ENCODE measurements at places on chromosomes 3 and 15. TPM values are rescaled to one million over a fixed set of nuclear protein-coding genes. Genes with fewer than 3 reads are reported as not detected.

C3orf20 gene
- 0.09 TPM for total RNA-seq

CADPS gene
- total RNA-seq: 0.58 TPM

GOLGA6B gene
- total RNA-seq: not detected

ACTC1 gene
- 2,723 TPM for total RNA-seq

DNA sequence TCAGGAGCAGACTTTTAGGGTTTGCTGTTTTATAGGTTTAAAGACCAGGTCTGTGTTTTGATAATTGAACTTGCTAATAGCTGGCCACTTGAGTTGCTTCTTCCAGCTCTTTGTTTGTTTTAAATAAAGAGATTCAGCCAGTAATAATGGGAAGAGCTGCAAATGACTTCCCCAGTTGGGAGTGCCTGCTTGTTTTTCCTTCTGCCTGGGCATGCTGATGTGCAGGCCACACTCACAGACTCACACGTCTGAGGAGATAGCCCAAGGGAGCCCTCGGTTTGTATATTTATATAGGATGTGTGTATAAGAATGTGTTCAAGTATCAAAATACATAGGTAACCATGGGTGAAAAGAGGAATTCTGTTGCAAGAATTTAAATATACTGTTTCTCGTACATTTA, 78.2 kb upstream of the BOC start:
- peaks cover 1% of the 10 kb centered on the region for H3K4me1 ChIP-seq
- H3K27ac ChIP-seq: no peak overlapping the region
- no peaks in the 10 kb centered on the region for H3K36me3 ChIP-seq
- no peak for DNase-seq

DNA sequence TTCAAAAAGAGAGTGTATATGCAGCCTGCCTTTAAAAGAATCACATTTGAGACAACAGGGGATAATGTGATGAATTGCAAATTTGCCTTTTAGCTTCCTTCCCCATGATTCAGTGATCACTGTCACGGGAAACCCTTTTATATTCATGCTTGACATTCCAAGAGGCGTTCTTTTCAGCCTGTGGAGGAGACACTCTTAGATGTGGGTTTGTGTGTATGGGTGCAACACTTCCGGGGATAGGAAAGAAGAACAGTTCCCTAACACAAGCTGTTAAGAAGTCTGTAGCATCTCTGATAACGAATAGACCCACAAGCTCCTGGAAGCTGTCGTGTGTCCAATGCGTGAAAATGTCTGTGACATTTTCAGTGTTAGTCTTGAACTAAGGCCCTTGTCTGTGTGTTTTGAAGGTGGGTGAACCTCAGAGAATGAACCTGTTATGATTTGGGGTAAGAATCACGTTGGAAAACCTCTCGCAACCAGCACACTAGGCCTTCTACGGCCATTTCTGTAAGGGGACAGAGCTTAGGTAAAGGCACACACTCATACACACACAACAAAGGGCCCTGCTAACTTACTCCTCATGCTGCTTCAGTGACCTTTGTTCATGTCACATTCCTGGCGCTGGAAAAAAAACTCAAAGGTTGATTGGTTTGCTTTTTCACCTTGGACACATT, 229.2 kb upstream of the ST8SIA2 start:
- DNase-seq: no peak
- H3K4me1 ChIP-seq: no peaks in the 10 kb centered on the region
- H3K27me3 ChIP-seq: no peaks in the 10 kb centered on the region
- H3K4me3 ChIP-seq: no peak overlapping the region
- H3K27ac ChIP-seq: no peak overlapping the region

- no peak for DNase-seq
- H3K4me3 ChIP-seq: no peak overlapping the region
- no peak overlapping the region for H3K27ac ChIP-seq
These were observed 308.0 kb upstream of the THRB start for GRCh38 chr3:24802614-24803013.

DNA sequence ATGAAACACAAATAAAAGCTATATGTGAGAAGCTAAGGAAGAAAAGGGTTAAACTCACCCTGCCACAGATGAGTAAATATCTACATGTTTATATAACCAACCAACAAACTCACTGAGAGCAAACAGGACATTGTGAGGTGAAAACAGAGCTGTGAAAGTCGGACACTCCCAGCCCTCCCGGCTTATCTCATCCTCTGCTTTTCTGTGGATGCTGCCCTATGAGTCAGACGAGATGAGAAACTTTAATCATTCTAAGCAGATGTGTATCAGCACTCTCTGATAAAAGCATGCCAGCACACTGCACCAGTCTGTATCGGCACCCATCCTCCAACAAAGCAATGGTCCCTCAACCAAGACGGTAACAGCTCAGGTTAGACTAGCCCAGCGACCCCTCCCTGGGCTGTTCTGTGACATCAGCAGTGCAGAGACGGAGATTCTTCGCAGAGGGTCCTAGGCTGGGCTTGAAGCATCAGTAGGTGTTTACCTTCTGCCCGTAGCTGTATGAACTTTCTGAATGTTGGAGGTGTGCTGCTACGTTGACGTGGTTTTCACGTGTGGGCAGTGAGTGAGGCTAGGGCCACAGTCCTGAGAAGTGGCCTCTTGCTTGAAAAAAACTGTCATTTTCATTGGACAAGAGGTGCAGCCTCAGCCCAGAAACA, 119.8 kb upstream of the ALDH1A3 start:
- no peaks in the 10 kb centered on the region for H3K27me3 ChIP-seq
- DNase-seq: peak; percentile 84
- H3K4me1 ChIP-seq: peaks cover 35% of the 10 kb centered on the region
- H3K27ac ChIP-seq: peak overlapping the region; percentile 88

GRCh38 chr3:113212150-113212843, 940 bp downstream of the BOC start:
- H3K4me3 ChIP-seq: peak overlapping the region; percentile 75
- peak overlapping the region; percentile 83 for H3K27ac ChIP-seq
- no peaks in the 10 kb centered on the region for H3K27me3 ChIP-seq
- H3K36me3 ChIP-seq: peaks cover 11% of the 10 kb centered on the region
- DNase-seq: peak; percentile 69

DNA sequence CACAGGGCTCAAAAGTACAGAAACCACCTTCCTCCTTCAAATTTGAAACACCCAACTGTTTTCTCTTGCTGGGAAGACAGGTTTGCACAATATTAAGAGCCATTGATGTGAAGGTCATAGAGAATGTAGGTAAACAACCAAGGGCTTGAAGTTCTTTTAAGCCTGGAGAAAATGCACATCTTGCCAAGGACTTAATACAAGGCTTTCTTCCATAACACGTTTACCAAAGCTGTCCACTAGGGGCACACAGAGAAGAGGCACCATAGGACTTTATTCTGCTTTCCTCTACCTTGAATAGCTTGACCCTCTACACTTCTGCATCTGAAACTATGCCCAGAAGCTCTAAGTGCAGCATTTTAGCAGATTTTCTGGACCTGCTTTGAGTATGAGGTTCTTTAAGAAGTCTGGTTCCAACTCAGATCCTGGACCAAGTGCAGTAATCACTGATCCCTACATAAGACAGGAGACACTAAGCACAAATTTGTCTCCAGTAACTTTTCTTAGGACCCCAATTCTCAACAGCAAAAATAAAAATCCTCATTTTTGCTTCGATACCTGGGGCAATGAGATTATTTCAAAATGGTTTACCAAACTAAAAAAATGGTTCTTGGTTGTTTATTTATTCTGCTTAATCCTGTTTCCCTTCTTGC, 138.0 kb downstream of the FBN1 start:
- H3K27me3 ChIP-seq: no peaks in the 10 kb centered on the region

DNA sequence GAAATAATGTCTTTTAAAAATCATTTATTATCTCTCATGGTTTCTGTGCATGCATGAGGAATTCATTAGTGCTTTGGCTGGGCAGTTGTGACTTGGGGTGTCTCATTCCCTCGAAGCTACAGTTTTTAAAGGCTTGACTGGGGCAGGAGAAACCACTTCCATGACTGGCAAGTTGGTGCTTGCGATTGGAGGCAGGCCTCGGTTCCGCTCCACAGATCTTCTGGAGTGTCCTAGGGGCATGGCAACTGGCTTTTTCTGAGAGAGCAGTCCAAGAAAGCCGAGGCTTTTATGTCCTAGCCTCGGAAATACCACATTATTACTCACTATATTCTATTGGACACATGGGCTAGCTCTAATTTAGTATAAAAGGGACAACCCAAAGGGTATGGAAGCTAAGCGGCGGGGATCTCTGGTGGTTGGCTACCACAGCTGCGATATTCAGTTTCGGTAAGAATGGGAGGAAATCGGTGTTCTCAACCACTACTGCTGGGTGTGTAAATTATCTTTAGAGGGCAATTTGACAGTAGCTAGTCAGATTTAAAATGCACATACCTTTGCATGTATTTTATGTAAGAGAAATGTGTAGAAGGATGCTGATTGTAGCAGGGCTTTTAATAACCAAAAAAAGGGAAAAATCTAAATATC, 48.8 kb upstream of the TOP2B start:
- no peaks in the 10 kb centered on the region for H3K27me3 ChIP-seq
- H3K4me1 ChIP-seq: no peaks in the 10 kb centered on the region
- no peak overlapping the region for H3K27ac ChIP-seq
- H3K4me3 ChIP-seq: no peak overlapping the region
- DNase-seq: no peak
- no peaks in the 10 kb centered on the region for H3K36me3 ChIP-seq

DNA sequence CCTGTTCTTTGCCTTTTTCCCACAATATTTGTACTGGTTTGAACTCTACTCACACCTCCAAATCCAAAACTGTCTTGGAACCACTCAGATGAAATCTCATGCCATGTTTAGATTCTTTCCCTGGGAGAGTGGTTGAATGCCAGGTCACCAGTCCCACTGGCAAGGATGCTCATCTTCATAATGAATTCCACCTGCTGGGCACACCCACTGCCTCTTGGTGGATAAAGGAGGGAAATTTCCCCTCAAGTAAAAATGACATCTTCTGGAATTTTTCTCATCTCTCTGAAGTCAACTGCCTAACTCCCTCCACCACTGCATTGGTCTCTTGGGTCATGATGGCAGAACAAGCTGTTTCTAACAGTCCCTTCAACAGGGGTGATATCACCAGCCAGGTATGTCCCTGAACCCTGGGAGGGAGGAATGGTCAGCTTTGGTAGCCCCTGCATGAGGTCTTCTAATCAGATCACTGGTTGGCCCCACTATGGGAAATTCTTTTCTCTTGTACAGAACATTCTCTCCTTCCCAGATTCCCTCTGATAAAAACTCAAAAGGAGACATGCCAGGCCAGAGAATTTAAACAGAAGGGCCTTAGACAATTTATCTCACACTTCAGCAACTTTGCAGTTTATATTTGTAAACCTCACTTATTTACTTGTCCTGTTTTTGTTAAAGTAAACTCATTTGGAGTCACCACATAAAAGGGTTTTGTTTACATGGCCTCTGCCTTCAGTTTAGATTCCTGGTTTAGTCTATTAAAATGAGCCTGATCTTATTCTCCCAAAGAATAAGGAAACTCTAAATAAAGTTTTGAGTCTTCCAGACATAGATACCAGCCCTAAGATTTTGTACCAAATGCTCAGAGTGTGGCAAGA, 143.4 kb downstream of the WNT5A start:
- no peaks in the 10 kb centered on the region for H3K4me1 ChIP-seq
- no peak for DNase-seq
- H3K27ac ChIP-seq: no peak overlapping the region
- H3K27me3 ChIP-seq: no peaks in the 10 kb centered on the region
- no peaks in the 10 kb centered on the region for H3K36me3 ChIP-seq
- no peak overlapping the region for H3K4me3 ChIP-seq

GRCh38 chr3:181725830-181726229, 14.1 kb downstream of the SOX2 start:
- H3K36me3 ChIP-seq: no peaks in the 10 kb centered on the region
- no peak for DNase-seq
- H3K27me3 ChIP-seq: peaks cover 85% of the 10 kb centered on the region

- no peaks in the 10 kb centered on the region for H3K4me1 ChIP-seq
- H3K27me3 ChIP-seq: no peaks in the 10 kb centered on the region
- DNase-seq: peak; percentile 29
- H3K4me3 ChIP-seq: no peak overlapping the region
- no peak overlapping the region for H3K27ac ChIP-seq
These were observed 852.0 kb downstream of the FHIT start for GRCh38 chr3:60399292-60399691.

- H3K27ac ChIP-seq: no peak overlapping the region
- H3K4me1 ChIP-seq: peaks cover 6% of the 10 kb centered on the region
- no peak overlapping the region for H3K4me3 ChIP-seq
- H3K36me3 ChIP-seq: no peaks in the 10 kb centered on the region
These were observed 7.1 kb downstream of the RYR3 start for GRCh38 chr15:33317896-33318295.

DNA sequence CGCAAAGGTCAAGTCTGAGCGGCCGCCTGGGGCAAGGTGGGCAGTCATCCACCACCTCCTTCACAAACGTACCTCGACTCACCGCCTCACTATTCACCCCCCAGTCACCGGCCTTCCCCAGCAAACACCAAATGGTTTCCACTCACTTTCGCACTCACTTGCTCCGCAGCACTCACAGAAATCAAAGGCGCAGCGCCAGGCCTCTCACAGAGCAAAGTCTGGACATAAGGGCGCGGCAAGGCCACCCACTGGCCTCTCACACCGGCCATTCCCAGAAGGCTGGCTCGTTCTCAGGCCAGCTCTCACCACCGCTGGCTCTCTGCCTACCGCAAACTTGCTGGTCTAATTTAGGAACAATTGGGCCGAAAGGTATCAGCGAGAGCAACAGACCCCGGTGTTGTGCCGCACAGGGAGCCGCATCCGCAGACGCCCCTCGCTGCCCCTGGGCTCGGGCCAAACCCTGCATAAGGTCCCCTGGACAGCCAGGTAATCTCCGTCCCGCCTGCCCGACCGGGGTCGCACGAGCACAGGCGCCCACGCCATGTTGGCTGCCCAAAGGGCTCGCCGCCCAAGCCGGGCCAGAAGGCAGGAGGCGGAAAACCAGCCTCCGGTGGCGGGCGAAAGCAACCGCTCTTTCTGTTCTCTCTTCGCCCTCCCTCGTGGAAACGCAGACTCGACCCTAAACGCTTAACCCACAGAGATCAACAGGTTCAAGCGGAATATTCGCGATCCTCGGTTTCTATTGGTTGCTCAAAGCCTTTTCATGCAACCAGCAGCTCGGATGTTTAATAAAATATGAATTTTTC, 2.9 kb downstream of the SHOX2 start:
- peaks cover 80% of the 10 kb centered on the region for H3K27me3 ChIP-seq
- peaks cover 32% of the 10 kb centered on the region for H3K4me1 ChIP-seq
- peaks cover 9% of the 10 kb centered on the region for H3K36me3 ChIP-seq
- peak; percentile 85 for DNase-seq
- H3K4me3 ChIP-seq: peak overlapping the region; percentile 32

DNA sequence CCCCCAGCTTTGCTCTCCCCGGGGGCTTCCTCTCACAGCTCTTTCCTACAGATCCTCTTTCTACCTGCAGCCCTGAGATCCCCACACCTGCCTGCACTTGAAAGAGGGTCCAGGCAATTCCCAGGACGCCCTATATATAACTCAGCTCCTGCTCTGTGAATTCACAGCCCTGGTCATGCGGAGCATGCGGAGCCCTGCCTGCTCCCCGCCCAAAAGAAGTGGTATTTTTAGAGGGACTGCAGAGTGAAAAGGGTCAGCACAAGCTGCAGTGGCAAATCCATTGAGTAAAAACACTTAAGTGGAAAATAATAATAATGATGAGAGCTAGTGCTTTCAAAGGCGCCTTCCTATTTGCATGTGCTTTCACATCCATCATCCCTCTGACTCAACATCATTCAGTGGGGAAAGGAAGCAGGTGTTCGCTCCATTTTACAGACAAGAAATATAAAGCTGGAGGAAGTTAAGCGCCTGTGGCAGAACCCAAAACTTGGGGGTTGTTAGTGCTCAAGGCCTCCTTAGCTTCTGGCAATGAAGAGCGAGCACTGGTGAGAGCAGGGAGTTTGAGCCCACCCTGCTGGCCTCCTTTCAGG, 76.3 kb upstream of the LIPC start:
- DNase-seq: no peak
- peaks cover 37% of the 10 kb centered on the region for H3K27me3 ChIP-seq
- H3K36me3 ChIP-seq: no peaks in the 10 kb centered on the region
